ENCODE measurements at places on chromosomes 12 and 14.

DNA sequence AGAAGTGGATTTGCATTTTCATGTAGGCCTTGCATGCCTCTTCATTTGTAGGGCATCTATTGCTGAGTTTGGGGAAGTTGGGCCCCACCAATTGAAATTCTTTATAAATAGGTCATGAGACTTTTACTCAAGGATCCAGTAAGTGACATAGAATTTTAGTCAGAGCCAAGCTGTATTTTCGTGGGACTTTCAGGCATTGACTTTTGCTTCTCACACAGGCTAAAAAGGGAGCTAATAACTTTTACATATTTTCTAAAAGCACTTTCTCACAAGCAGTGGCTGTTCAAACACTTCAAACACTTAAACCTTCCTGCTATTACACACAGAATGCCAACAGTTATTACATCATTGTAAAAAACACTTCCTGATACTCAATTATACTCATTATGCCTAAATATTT lies 260.5 kb downstream of the MSRB3 start:
- DNase-seq: no peak

- no peak for DNase-seq
Measured at GRCh38 chr12:50082644-50083043, 2.5 kb upstream of the SMARCD1 start.

GRCh38 chr12:133058203-133059113 lies 21.1 kb downstream of the ZNF84 start:
- DNase-seq: no peak

- DNase-seq: peak; percentile 88
Measured at GRCh38 chr12:50400638-50401499, at the start of gene LARP4. TSS of gene LARP4 (plus strand) at chr12:50400885. CDS start at chr12:50401011, 126 bp downstream.

- no peak for DNase-seq
Measured at GRCh38 chr14:91113829-91114078, at the start of gene DGLUCY. TSS of gene DGLUCY (plus strand) at chr14:91114073. CDS start at chr14:91160295, 46,222 bp downstream.
